Fibroblast of skin of scalp (primary cell): ENCODE measurements at places on chromosomes 1 and 21.

GRCh38 chr1:15430787-15431570, 7.3 kb upstream of the CTRC start:
- DNase-seq = peak; percentile 43

GRCh38 chr21:28641731-28642130, 350.9 kb downstream of the LTN1 start:
- no peak for DNase-seq

GRCh38 chr1:6834366-6834765, 49.1 kb downstream of the CAMTA1 start:
- no peak for DNase-seq

GRCh38 chr1:12143631-12144155, 23.1 kb upstream of the TNFRSF1B start:
- peak; percentile 90 for DNase-seq

DNA sequence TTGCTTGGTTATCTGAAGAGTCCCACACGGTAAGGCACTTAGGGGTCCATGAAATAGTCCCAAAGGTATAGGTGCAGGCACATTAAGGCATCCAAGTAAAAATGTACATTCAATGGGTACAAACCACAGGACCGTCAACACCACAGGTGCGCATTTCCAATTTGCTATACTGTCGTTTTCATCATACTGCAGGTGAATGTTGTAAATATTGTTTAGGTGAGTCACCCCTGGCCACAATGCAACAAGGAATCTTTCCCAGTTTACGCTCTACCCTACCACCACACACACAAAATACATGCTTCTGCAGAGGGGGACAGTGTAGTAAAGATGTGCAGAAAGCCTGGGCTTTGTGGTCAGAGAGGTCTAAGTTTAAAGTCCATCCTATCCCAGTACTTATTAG, 13.7 kb downstream of the CADM3 start:
- no peak for DNase-seq

- DNase-seq = no peak
Measured at GRCh38 chr1:163197022-163197421, 5.7 kb downstream of the RGS5 start.

DNA sequence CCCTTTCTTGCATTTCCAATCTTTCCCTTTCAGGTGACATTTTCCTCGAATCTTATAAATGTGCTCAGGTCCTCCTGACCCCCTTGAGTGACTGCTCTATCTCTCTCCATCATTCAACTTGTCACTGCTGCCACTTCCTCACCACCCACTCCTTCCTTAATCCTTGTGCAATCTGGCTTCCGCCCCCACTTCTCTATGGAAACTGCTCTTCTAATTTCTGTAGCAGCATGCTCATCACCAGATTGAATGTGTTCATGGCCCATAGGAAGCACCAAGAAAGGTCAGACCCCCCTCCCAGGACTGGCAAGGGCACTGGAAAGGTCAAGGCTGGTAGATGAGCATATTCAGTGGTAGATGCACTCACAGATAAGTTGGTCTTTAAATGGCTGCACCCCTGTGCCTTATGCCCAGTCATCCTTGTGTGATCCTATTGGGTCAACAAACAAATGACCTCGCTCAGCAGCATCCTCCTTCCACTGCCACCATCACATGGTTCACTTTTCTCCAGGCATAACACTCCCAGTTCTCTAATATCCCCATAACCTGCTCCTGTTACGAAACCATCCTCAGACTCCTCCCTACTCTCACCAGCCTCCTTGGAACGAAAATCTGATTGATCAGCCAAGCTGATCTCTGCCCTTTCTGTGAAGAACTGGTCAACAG, 288.5 kb upstream of the POU3F1 start:
- DNase-seq = no peak

- no peak for DNase-seq
Measured at GRCh38 chr1:191971447-191971846, 186.8 kb upstream of the RGS18 start.

- DNase-seq = no peak
Measured at GRCh38 chr1:84166797-84167196, 22.7 kb downstream of the PRKACB start.

GRCh38 chr1:201673093-201673492, 134.2 kb downstream of the NAV1 start:
- DNase-seq = no peak
